ENCODE measurements at places on chromosomes 6 and 20. TPM values are rescaled to one million over a fixed set of nuclear protein-coding genes. Genes with fewer than 3 reads are reported as not detected.

Gene NOTCH4
- 198 TPM for total RNA-seq

Gene KCNK5
- 2.6 TPM for total RNA-seq

Gene SYNDIG1
- total RNA-seq = 13.7 TPM

Gene KCNK16
- total RNA-seq = not detected

Gene PPP1R16B
- total RNA-seq = 26.4 TPM

Gene BPIFA1
- not detected for total RNA-seq
